NCI-H446 (cell line): ENCODE measurements at places on chromosomes 3 and 15.

GRCh38 chr3:66037986-66038369, 740 bp downstream of the MAGI1 start:
- DNase-seq = no peak

DNA sequence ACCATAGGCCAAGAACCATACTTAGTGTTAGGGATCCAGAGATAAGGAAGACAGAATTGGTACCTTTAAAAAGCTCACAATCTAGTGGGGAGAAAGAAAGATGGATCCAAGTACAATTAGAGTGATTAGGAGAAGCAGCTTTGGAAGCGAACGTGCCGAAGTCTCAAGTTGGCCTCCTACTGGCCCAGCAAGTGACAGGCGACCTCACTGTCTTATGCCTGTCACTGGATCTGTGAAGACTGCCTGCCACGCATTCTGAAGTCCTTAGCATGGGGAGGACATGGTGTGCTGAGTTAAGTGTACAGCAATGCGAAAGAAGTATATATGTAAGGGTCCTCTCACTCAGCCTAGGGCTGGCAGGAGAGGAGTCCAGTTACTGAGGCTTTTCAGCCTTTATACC, 141.0 kb downstream of the GABRB3 start:
- no peak for DNase-seq

DNA sequence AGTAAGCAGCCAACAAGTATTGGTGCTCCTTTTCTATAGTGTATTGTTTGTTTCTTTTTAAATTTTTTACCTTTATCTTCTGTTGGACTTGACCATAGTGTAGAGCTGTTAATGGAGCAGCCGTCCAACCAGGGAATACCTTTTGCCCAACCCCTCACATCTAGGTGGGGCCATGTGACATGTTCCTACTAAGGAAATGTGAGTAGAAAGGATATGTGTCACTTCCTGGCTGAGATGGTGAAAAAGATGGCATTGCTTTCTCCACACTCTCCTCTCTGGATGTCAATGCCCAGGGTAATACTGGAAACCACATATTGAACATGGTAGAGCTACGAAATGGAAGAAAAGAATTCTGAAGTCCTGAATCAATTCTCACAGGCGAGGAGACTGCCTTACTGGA, 218.8 kb downstream of the TBL1XR1 start:
- DNase-seq = no peak

DNA sequence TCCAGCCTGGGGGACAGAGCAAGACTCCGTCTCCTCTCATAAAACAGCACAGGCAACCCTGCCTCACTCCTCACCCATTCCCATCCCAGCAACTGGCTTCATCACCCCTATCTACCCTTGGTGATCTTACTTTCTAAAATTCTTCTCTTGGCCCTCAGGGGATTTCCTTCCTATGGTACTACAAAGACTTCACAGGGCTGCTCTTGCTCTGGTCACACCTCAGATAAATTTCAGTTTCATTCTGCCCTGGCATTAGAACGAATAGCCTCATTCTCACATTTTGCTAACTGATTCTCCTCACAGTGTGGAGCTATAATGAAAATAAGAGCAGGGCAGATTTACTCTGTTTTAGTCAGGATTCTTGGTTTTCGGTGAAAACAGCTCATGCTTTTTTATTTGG, 22.1 kb upstream of the CRBN start:
- no peak for DNase-seq

GRCh38 chr15:82849556-82850512, 40.4 kb downstream of the WHAMM start:
- DNase-seq = peak; percentile 76

- no peak for DNase-seq
Observed at GRCh38 chr3:24508423-24508839, 13.8 kb upstream of the THRB start.
